ENCODE measurements at places on chromosomes 1 and 21. TPM values are rescaled to one million over a fixed set of nuclear protein-coding genes. Genes with fewer than 3 reads are reported as not detected.

The DCDC2B gene
- total RNA-seq: not detected

The SERTAD4 gene
- 1.8 TPM for total RNA-seq

The RNF186 gene
- 0.36 TPM for total RNA-seq

The PLPPR5 gene
- total RNA-seq: not detected

The SPRR2E gene
- 1.2 TPM for total RNA-seq

The IFNLR1 gene
- total RNA-seq: 2.4 TPM

The TNFRSF1B gene
- 11.4 TPM for total RNA-seq

The RCSD1 gene
- total RNA-seq: 3.0 TPM

The AADACL4 gene
- not detected for total RNA-seq

DNA sequence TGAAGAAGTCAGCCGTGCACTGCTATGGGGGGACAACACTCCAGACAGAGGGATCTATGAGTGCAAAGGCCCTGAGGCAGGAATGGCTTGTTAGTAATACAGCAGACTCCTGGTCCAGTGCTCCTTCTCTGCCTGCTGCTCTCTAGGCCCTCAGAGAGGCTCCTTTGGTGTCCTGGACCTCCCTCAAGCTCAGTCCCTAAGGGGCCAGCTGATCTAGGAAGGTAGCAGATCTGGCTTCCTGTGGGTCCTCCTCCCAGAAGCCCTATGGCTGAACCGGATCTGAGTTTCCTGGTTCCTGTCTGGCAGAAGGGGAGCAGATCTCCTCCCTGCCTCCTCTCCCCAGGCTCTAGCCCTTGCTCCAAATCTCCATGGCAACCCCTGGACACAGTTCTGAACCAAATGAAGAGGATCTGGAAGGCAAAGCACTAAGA lies at the start of gene LDLRAD2:
Gene LDLRAD2 (plus strand): TSS at position 391 of the 431 bp plus-strand sequence. CDS start 187 bp downstream, outside the sequence.
- no peak for DNase-seq
- no peaks in the 10 kb centered on the region for H3K36me3 ChIP-seq
- H3K4me1 ChIP-seq: no peaks in the 10 kb centered on the region

DNA sequence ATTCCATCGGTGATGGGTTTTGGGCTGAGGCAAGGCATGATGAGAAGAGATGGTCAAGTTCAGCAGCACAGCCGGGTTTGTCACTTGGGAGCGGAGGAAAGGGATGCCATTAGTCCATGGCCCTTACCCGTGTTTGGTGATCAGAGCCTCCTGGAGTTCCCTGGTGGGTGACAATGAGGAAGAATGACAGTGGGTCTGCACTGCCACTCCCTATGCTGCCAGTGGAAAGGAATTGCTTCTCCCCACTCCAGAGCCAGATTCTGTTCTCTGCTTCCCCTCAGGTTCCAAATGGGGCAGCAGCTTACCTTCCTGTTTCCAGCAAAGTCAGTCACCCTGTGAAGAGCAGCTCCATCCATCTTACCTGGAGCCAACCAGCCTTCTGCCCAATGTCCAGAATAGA lies 393.1 kb downstream of the PTPRU start:
- H3K27ac ChIP-seq: no peak overlapping the region
- no peaks in the 10 kb centered on the region for H3K27me3 ChIP-seq
- no peaks in the 10 kb centered on the region for H3K4me1 ChIP-seq
- H3K4me3 ChIP-seq: no peak overlapping the region

DNA sequence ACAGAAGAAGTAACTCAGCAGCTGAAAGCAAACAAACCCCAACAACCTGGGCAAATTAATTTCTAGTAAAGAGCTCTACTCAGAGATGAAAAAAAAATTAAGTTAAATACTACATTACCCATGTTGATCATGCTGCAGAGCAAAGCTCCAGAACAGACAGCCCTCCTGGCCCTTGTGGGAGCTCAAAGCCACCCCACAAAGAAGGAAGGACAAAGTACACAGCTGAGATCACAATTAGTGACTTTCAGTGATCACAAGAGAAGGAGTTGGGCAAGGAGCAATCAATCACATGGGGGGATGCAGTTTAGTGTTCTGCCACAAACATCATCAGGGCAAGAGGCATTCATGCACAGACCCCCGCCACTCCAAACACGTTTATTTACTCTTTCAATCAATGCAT lies 114.2 kb downstream of the DAB1 start:
- H3K4me1 ChIP-seq: no peaks in the 10 kb centered on the region
- no peaks in the 10 kb centered on the region for H3K36me3 ChIP-seq
- H3K4me3 ChIP-seq: no peak overlapping the region
- no peak for DNase-seq
- H3K27me3 ChIP-seq: no peaks in the 10 kb centered on the region
- H3K27ac ChIP-seq: no peak overlapping the region

- H3K4me3 ChIP-seq: no peak overlapping the region
- no peak overlapping the region for H3K27ac ChIP-seq
- no peaks in the 10 kb centered on the region for H3K27me3 ChIP-seq
- DNase-seq: no peak
- no peaks in the 10 kb centered on the region for H3K4me1 ChIP-seq
Observed at GRCh38 chr1:198970916-198971315, 332.1 kb downstream of the PTPRC start.

- no peaks in the 10 kb centered on the region for H3K27me3 ChIP-seq
- H3K4me1 ChIP-seq: no peaks in the 10 kb centered on the region
Observed at GRCh38 chr1:180805316-180805715, 107.4 kb upstream of the KIAA1614 start.

DNA sequence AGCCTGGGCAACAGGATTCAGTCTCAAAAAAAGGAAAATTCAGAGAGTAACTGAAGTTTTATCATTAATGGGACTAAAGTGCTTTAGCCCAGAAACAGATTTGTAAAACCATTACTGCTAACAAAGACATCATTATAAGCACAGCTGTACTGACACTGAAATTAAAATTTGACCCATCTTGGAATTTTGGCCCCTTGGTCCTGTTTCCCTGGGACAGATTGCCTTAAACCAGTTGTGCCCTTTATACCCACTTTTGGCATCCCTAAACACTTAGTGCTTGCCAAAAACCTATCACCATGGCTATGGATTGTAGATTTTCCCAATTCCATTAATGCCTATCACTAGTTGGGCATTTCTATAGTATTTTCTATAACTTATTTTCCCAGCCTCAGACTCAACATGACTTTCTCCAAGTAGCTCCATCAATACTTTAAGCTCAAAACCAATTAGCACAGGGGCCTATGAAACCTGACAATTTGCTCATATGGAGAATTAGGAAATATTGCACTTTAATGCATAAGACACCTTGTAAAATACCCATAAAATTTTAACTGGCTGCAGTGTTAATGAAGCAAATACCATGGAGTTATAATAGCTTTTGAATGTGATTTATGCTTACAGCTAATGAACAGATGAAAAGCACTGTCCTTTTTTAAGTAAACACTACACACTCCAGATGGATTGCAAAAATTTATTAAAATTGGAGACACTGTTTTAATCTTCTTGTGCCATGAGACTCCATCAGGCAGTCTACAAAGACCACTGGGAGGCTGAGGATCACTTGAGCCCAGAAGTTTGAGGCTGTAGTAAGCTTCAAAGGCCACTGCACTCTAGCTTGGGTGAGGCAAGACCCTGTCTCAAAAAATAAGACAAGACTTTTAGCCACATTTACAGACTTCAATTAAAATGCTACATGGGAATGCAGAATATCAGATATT lies 4.3 kb downstream of the GAS5 start:
- H3K27ac ChIP-seq: no peak overlapping the region
- H3K36me3 ChIP-seq: no peaks in the 10 kb centered on the region
- no peak for DNase-seq
- peaks cover 3% of the 10 kb centered on the region for H3K4me1 ChIP-seq
- no peaks in the 10 kb centered on the region for H3K27me3 ChIP-seq

GRCh38 chr21:46507562-46507961 lies 48.9 kb downstream of the DIP2A start:
- no peaks in the 10 kb centered on the region for H3K27me3 ChIP-seq
- no peak overlapping the region for H3K4me3 ChIP-seq
- no peaks in the 10 kb centered on the region for H3K36me3 ChIP-seq
- no peak overlapping the region for H3K27ac ChIP-seq
- no peaks in the 10 kb centered on the region for H3K4me1 ChIP-seq

DNA sequence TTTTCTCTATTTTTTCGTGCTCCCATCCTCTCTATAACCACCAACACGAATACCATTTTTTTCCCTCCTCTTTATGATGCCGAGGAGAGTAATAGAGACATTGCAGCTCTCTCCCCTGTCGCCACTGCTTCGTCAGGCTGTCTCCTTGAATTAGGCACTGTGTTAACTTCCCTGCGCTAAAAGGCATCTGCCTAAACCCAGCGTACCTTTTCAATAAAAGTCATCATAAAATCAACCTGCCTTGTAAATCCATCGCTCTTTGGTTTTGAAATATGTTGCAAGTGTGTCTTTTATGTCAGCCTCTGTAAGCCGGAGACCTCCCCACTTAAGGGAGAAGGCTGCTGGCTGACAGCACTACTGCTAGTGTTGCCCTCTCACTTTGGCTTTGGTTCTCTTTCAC lies 8.7 kb downstream of the RNF220 start:
- peaks cover 1% of the 10 kb centered on the region for H3K27me3 ChIP-seq
- H3K4me3 ChIP-seq: no peak overlapping the region
- H3K4me1 ChIP-seq: peaks cover 3% of the 10 kb centered on the region
- no peaks in the 10 kb centered on the region for H3K36me3 ChIP-seq
- H3K27ac ChIP-seq: no peak overlapping the region

DNA sequence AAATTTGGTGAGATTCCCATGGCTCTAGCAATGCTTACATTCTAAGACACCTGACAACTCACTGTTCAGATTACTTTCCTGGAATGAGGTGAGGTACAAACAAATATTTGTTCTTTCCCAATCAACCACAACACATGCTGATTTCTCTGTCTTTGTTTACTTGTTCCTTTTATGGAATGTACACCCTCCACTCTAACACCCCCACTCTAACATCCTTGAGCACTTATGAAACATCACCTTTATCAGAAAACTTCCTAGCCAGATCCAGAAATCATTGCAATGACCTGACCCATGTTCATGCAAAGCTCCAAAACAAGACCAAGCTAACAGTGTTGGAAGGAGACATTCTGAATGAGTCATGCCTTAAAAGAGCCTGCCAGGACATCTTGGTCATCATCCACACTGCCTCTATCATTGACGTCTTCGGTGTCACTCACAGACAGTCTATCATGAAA lies 35.5 kb downstream of the HSD3B1 start:
- H3K27ac ChIP-seq: no peak overlapping the region
- peaks cover 3% of the 10 kb centered on the region for H3K4me1 ChIP-seq
- DNase-seq: no peak
- no peaks in the 10 kb centered on the region for H3K27me3 ChIP-seq

GRCh38 chr1:233328142-233328921 lies 808 bp downstream of the MAP3K21 start:
- H3K27ac ChIP-seq: no peak overlapping the region
- no peaks in the 10 kb centered on the region for H3K27me3 ChIP-seq
- DNase-seq: no peak
- no peaks in the 10 kb centered on the region for H3K36me3 ChIP-seq

GRCh38 chr1:21926814-21927532 lies 10.1 kb downstream of the HSPG2 start:
- H3K36me3 ChIP-seq: no peaks in the 10 kb centered on the region
- peak; percentile 73 for DNase-seq
- H3K4me3 ChIP-seq: no peak overlapping the region

DNA sequence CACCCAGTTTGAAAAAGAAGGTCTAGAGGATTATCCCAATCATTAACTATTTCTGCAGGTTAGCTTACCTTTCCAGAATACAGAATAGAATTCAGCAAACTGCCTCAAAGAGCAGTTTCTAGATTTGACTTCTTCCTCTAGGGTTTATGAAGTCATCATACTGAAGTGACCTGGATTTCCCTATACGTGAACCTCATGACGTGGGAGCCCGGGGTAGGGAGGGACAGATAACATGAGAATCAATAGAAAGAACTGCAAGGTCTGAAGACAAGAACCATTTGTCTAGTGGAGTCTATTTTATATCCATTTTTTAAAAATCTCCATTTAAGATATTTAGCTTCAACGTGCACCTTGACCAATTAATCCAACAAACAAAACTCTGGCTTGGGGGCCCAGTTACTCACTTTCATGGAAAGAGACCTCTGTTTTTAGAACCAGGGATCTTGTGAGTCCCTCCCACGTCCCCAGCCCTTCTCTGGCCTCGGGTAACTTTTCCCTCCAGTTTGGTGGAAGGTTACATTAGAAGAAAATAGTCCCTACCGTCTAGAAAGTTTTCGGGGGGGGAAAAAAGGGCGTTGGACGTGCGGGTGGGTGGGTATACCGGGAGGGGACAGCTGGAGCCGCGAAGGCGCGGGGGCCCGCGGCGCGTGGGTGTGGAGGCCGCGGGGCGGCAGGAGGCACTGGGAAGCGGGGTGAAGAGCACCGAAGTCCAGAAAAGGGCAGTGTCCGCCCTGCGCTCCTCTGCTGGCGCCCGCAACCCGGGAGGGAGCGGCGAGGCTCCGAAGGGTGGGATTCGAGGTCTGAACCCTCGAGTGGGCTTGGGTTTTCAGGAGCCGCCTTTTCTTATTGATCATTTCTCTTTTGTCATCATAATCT lies 13.8 kb upstream of the POGZ start:
- peak; percentile 73 for DNase-seq
- H3K4me1 ChIP-seq: no peaks in the 10 kb centered on the region
- H3K36me3 ChIP-seq: no peaks in the 10 kb centered on the region
- no peaks in the 10 kb centered on the region for H3K27me3 ChIP-seq
- peak overlapping the region; percentile 74 for H3K4me3 ChIP-seq

Measured in ovary (tissue), 10 donors.